Transverse colon (tissue), 4 donors: ENCODE measurements at places on chromosomes 11 and 22. TPM values are rescaled to one million over a fixed set of nuclear protein-coding genes. Genes with fewer than 3 reads are reported as not detected.

- H3K27me3 ChIP-seq, result no peaks in the 10 kb centered on the region
- no peak overlapping the region for H3K27ac ChIP-seq
- H3K4me3 ChIP-seq, result no peak overlapping the region
- H3K36me3 ChIP-seq, result no peaks in the 10 kb centered on the region
- DNase-seq, result peak; percentile 81
Measured at GRCh38 chr11:72724851-72725723, 27.1 kb downstream of the ARAP1 start.

DNA sequence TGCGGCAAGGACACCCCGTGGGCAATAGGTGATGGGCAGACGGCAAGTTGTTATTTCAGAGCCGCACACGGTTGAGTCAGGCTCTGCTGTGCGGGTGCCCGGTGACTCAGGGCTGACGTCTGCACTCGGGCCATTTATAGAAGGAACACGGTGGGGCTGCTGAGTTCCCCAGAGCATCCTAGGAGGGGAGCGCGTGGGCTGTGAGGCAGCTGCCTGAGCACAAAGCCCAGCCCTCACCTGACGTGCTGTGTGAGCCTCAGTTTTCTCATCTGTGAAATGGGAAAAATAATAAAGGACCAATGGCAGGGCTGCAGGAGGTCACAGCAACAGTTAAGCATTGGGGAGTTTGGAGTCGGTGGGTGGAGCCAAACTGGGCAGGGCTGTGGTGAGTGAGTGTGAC lies 11.3 kb upstream of the RHOD start:
- H3K36me3 ChIP-seq, result no peaks in the 10 kb centered on the region
- no peaks in the 10 kb centered on the region for H3K4me1 ChIP-seq
- no peak overlapping the region for H3K27ac ChIP-seq
- no peaks in the 10 kb centered on the region for H3K27me3 ChIP-seq
- H3K4me3 ChIP-seq, result no peak overlapping the region
- no peak for DNase-seq

DNA sequence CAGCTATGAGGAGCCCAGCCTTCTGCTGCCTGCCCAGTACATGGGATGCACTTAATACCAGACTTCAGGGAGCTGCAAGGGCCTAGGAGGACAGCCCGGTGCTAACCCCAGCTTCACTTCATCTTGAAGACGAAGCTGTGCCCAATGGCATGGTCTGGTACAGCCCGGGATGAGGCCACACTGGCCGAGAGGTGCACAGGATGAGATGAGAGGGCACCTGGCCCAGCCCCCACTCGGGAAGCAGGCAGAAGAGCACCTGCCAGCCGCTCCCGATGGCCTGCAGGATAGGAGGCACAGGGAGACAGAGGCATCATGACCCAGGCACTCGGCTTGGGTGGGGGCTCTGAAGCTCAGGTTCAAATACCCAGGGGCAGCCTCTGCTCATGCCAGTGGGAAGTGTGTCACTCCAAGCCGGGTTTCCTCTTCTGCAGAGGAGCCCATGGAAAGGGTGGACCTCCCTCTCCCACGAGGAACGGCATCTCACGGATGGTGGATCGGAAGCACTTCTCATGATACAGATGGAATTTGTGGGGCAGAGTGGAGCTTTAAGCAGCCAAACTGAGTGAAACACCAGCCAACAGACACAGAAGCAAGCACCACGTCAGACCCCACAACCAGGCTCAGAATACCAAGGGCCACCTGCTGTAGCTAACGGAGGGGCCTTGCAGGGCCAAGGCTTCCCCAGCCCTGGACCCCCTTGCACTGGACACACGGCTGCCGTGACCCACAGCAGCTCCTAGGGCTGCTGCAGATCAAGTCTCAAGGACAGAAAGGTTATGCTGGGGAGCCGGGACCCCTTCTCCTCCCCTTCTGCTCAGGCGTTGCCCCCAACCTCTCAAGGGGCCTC lies 875.2 kb downstream of the BRD1 start:
- no peak for DNase-seq
- H3K36me3 ChIP-seq, result no peaks in the 10 kb centered on the region
- no peaks in the 10 kb centered on the region for H3K27me3 ChIP-seq

DNA sequence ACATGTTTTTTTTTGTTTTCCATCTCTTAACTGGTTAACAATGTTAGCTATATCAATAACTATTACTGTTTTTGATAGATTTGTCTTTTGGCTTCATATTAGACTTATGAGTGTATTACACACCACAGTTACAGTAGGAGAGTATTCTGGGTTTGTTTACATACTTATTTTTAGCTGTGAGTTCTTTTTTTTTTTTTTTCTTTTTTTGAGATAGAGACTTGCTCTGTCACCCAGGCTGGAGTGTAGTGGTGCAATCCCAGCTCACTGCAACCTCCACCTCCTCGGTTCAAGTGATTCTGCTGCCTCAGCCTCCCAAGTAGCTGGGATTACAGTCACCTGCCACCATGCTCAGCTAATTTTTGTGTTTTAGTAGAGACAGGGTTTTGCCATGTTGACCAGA lies 28.0 kb downstream of the CNTF start:
- H3K4me1 ChIP-seq, result no peaks in the 10 kb centered on the region
- H3K27ac ChIP-seq, result no peak overlapping the region
- no peak overlapping the region for H3K4me3 ChIP-seq
- no peaks in the 10 kb centered on the region for H3K27me3 ChIP-seq
- no peak for DNase-seq

The ELFN2 gene
- not detected for total RNA-seq

DNA sequence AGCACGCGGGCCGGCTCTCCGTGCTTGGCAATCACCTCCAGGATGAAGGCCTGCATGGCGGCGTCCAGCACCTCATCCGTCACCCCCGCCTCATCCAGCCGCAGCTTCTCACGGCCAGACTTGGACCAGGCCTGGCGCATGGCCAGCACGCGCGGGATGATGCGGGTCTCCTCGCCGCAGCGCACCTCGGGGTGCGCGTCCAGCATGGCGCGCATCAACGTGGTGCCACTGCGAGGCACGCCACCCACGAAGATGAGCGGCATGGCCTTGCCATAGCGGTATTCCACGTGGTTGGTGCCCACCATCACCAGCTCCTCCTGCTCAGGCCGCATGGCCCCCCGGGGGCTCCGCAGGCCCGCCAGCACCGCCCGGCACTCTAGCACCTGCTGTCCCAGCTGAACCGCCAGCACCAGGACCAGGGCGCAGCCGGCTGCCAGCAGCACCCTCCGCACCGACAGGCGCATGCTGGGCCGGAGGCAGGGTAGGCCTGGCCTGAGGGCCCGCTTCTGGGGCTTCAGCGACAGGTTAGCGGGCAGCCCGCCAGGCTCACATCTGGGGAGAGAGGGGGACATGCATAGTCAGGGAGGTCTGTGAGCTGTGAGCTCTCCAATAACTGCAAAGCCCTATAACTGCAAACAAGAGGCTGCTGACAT lies 29.0 kb upstream of the TFIP11 start:
- no peaks in the 10 kb centered on the region for H3K36me3 ChIP-seq
- H3K4me1 ChIP-seq, result no peaks in the 10 kb centered on the region
- H3K4me3 ChIP-seq, result no peak overlapping the region
- H3K27me3 ChIP-seq, result no peaks in the 10 kb centered on the region
- DNase-seq, result no peak
- no peak overlapping the region for H3K27ac ChIP-seq

DNA sequence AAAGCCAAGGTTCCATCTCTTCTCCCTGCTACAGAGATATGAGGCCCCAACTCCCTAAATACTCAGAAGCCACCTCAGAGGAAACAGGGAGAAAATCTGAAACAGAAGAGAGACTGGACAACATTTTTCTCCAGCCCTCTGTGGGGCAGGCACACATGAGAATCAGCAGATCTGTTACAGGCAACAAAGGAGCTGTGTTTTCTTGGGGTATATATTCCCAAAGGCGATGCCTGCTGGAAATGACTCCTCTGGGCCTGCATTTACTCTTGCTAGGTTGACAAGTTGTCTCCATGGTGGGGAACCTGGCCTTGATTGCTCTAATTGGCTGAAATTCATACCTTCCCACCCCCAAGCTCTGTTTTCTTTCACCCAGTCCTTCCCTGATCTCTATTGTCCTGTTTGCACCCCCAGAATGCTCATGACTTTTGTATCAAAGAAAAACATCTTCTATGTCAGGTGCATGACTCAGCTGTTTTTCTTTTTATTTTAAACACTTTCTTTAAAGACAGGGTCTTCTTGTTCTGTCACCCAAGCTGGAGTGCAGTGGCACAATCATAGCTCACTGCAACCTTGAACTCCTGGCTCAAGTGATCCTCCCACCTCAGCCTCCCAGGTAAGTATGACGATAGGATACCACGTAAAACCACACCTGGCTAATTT lies 23.5 kb upstream of the P2RY6 start:
- no peaks in the 10 kb centered on the region for H3K27me3 ChIP-seq
- DNase-seq, result no peak
- peak overlapping the region; percentile 17 for H3K27ac ChIP-seq
- H3K4me1 ChIP-seq, result no peaks in the 10 kb centered on the region

- no peaks in the 10 kb centered on the region for H3K36me3 ChIP-seq
- peak within 1 kb of the TSS; percentile 95 for H3K27ac ChIP-seq
- H3K4me1 ChIP-seq, result peaks cover 43% of the 10 kb centered on the region
- peak; percentile 88 for DNase-seq
Measured at GRCh38 chr22:21567456-21568346, at the start of gene UBE2L3. Gene UBE2L3 (plus strand): TSS chr22:21567714. CDS start chr22:21567745, 31 bp downstream.

- no peak overlapping the region for H3K4me3 ChIP-seq
- no peak overlapping the region for H3K27ac ChIP-seq
- no peaks in the 10 kb centered on the region for H3K27me3 ChIP-seq
- no peaks in the 10 kb centered on the region for H3K36me3 ChIP-seq
- DNase-seq, result no peak
- H3K4me1 ChIP-seq, result no peaks in the 10 kb centered on the region
Measured at GRCh38 chr22:48740731-48741405, 1086.8 kb downstream of the BRD1 start.

- no peak overlapping the region for H3K27ac ChIP-seq
- no peaks in the 10 kb centered on the region for H3K36me3 ChIP-seq
- H3K4me3 ChIP-seq, result no peak overlapping the region
Measured at GRCh38 chr11:133825666-133826065, 19.6 kb downstream of the SPATA19 start.

DNA sequence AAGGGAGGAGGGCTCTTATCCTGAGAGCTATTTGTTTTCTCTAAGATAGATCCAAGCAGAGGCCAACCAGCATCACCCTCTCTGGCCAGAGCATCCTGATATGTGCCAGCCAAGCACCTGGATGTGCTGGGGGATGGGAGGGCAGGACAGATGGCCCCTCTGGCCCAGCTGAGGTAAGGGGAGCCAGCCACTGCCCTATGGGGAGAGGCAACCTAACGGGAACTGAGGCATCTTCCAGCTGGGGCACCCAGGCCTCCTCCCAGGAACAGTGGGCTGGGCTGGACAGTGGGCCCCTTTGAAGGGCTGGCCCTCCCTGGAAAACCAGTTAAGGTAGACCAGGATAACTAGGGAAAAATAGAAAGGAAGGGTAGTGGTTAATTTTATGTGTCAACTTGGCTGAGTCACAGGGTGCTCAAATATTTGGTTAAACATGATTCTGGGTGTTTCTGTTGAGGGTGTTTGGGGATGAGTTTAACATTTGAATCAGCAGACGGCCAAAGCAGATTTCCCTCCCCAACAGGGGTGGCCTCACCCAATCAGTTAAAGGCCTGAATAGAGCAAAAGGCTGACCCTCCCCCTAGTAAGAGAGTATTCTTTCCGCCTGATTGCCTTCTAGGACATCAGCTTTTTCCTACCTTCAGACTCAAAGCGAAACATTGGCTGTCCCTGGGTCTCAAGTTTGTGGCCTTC lies 595.1 kb downstream of the BUD13 start:
- no peak overlapping the region for H3K4me3 ChIP-seq
- no peak for DNase-seq
- no peak overlapping the region for H3K27ac ChIP-seq
- no peaks in the 10 kb centered on the region for H3K36me3 ChIP-seq
- no peaks in the 10 kb centered on the region for H3K4me1 ChIP-seq

GRCh38 chr11:2564008-2564530 lies 119.3 kb downstream of the KCNQ1 start:
- H3K27ac ChIP-seq, result no peak overlapping the region
- no peak for DNase-seq
- no peaks in the 10 kb centered on the region for H3K36me3 ChIP-seq
- no peak overlapping the region for H3K4me3 ChIP-seq

- no peaks in the 10 kb centered on the region for H3K27me3 ChIP-seq
- no peak for DNase-seq
- peaks cover 14% of the 10 kb centered on the region for H3K4me1 ChIP-seq
- H3K27ac ChIP-seq, result no peak overlapping the region
- H3K4me3 ChIP-seq, result no peak overlapping the region
Measured at GRCh38 chr11:15963266-15963665, 393.1 kb downstream of the SOX6 start.

GRCh38 chr22:50189849-50190181 lies 4.1 kb downstream of the TRABD start:
- DNase-seq, result peak; percentile 47
- H3K27me3 ChIP-seq, result no peaks in the 10 kb centered on the region
- H3K36me3 ChIP-seq, result peaks cover 6% of the 10 kb centered on the region

The PRG3 gene
- not detected for total RNA-seq

GRCh38 chr11:58923300-58923788 lies 15.9 kb upstream of the GLYATL1 start:
- no peak overlapping the region for H3K4me3 ChIP-seq
- peaks cover 24% of the 10 kb centered on the region for H3K4me1 ChIP-seq
- H3K36me3 ChIP-seq, result no peaks in the 10 kb centered on the region
- H3K27ac ChIP-seq, result no peak overlapping the region

DNA sequence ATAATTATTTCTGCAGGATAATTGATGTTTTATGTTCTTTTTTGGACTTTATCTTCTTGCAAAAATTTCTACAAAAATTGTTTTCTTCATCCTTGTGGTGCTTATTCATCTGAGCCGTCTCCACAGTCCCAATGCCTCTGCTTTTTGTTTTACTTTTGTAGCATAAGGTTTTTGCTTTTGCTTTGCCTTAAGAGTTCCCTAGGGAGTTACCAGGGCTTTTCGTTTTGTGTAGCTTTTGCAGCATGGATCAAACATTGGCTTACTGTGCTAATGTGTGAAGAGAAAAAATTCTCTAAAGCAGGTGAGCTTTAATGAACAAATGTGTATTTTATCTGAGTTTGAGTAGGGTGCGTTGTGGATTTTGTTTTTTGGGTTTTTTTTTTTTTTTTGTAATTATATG lies 11.8 kb downstream of the XBP1 start:
- H3K4me3 ChIP-seq, result no peak overlapping the region
- H3K36me3 ChIP-seq, result no peaks in the 10 kb centered on the region
- H3K27ac ChIP-seq, result no peak overlapping the region

GRCh38 chr11:64859542-64860414 lies 15.3 kb upstream of the CDC42BPG start:
- H3K27me3 ChIP-seq, result no peaks in the 10 kb centered on the region
- H3K36me3 ChIP-seq, result no peaks in the 10 kb centered on the region
- peak overlapping the region; percentile 93 for H3K27ac ChIP-seq
- H3K4me1 ChIP-seq, result peaks cover 68% of the 10 kb centered on the region
- peak; percentile 62 for DNase-seq

The ACTN3 gene
- not detected for total RNA-seq

DNA sequence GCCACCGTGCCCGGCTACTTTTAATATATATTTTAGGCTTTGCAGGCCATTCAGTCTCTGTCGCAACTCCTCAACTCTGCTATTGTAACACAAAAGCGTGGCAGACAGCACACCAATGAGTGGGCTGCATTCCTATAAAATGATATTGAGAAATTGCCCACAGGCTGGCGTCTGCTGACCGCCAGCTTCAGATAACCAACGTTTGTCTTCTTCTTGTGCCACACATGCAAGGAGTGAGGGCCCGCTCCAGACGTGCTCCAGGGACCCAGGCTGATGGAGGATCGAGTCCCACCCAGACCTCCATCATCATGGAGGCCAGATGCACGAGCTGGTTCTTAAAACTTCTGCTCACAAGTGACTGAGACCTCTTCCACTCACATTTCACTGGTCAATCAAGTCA lies 35.4 kb upstream of the LINC01488 start:
- peaks cover 17% of the 10 kb centered on the region for H3K4me1 ChIP-seq
- H3K27me3 ChIP-seq, result no peaks in the 10 kb centered on the region
- H3K4me3 ChIP-seq, result no peak overlapping the region
- H3K36me3 ChIP-seq, result no peaks in the 10 kb centered on the region
- no peak for DNase-seq
- no peak overlapping the region for H3K27ac ChIP-seq
